Hematopoietic multipotent progenitor cell treated with erythropoietin and hydrocortisone succinate and interleukin-3 and kit ligand, for 15 days (in vitro differentiated cells): ENCODE measurements at places on chromosomes 1 and 21.

DNA sequence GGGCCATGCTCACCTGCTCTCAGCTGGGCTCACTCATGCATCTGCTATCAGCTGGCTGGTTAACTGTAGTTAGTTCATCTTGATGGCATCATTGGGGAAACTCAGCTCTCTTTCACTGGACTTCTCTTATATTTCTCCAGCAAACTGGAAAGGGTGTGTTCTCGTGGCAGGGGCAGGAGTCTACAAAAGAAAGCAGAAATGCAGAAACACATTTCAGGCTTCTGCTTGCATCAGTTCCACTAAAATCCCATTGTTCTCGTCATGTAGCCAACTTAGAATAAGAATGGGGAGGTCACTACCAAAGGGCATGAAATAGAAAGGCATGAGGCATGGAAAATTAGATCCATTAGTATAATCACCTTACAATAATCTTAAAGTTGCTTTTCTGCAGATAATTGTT lies 207.3 kb downstream of the NRIP1 start:
- no peak for DNase-seq

- DNase-seq, result no peak
Observed at GRCh38 chr1:50214717-50215116, 106.0 kb downstream of the ELAVL4 start.

- no peak for DNase-seq
Observed at GRCh38 chr1:2258996-2259395, 30.9 kb downstream of the SKI start.

- DNase-seq, result no peak
Observed at GRCh38 chr1:56376188-56376984, 203.0 kb downstream of the PLPP3 start.
